ENCODE measurements at places on chromosomes 5 and 9. TPM values are rescaled to one million over a fixed set of nuclear protein-coding genes. Genes with fewer than 3 reads are reported as not detected.
A peak's percentile ranks its signal among the peaks of the same experiment; 100 is the strongest.

Gene TTC16
- 0.26 TPM for polyA plus RNA-seq

Gene LTC4S
- polyA plus RNA-seq = 6.7 TPM

Gene PDZD2
- 18.9 TPM for polyA plus RNA-seq

Gene CDC42SE2
- 44.2 TPM for polyA plus RNA-seq

Gene PCDHAC1
- 0.06 TPM for polyA plus RNA-seq

Gene PTGDS
- polyA plus RNA-seq = 87.8 TPM

DNA sequence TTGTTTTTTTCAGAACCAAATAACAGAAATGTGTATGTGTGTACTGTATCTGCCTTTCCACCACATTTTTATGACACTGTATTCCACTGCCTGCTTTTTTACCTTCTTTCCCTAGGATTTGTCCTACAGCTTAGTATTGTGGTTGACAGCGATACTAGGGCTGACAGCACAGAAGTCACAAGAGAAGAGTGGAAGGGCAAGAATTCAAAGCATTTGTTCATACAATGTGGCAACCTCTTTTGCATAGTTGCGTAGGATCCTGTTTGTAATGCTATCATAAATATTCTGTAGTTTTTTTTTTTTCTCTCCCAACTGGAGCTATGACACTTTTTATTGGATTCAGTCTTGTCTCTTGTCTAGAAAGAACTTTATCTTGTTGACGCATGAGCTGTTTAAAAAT, 5.6 kb upstream of the BNIP1 start:
- DNase-seq = no peak

DNA sequence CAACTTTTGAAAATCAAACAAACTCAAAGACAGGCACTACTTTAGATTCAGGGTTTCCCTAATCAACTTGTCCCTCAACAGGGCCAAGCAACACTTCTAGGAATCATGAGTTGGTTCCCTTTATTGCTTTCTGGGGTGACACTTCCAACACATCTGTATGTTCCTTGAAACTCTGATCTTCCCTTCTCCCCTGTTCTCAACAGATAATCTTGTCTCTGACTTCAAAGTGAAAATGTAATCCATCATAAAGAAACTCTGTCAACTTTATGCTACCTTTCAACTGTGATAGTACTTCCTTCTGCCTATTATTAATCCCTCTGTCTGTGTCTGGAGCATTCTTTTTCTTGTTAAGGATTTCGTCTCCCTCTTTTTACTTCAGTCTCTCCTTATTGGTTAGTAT, 250.1 kb upstream of the MEF2C start:
- DNase-seq = no peak

DNA sequence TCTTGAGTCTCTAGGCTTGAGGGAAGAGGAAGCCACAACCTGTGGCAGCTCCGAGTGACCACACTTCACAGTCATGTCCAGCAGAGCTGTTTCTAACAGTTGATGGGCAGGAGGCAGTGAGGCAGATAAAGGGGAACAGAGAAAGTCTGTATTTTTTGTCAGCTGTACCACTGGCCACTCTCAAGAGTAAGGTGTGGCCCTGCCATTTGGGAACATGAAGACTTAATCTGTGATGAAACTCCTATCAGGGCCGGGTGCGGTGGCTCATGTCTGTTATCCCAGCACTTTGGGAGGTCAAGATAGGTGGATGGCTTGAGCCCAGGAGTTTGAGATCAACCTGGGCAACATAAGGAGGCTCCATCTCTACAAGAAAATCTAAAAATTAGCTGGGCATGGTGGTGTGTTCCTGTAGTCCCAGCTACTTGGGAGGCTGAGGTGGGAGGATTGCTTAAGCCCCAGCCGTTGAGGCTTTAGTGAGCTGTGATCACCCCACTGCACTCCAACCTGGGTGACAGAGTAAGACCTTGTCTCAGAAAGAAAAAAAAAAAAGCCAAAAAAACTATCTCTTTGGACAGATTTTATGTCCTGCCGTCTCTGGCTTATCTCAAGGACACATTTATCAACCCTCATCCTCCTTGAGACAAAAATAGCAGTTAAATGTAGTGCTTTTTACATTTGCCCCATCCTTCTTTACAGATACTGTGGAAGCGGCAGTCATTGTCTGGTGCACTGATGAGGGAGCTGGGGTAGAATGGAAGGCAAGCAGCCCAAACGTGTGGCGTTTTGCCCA, 11.9 kb upstream of the COL15A1 start:
- no peak for DNase-seq

DNA sequence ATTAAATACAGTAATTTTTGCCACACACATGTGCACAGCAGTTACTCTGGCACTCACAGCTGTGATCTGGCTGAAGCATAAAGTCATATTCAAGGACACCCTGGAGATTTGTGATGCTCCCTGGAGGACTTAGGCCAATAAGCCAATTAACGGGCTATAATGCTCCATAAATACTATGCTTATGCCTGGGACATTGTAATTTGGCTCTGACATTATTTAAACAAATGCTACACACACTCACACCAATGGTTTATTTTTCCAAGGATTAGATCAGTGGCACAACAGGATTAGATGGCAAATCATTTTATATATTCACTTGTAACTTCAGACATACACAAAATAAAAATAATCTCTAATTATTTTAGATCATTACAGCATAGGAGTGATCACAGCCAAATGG, 111.2 kb downstream of the LMNB1 start:
- no peak for DNase-seq

DNA sequence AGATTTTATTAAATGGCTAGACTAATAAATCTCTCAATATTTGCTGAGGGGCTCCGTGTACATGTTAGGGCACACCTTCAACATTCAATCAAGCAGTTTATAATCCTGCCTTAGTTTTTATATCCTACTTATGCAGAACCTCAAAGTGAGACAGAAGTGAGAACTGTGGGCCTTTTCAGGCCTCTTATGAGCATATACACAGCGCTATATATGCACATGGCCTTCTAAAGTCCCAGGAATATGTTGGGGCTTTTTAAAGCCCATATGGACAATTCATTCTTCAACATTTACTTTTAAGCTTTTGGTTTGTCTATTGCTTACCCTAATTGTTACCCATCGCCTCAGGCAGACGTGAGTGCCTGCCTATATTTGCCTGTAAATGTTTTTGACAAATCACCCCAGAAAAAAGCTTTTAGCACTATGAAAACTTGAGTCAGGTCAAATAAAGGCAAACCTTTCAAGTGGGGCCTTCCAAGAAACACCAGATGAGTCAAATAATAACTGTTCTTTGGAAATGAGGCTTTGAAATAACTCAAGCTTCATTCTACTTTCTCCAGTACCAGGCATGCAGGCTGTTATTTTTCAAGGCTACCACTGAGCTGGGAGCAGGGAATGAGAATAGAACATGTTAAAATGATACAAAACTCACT, 58.2 kb downstream of the ESM1 start:
- no peak for DNase-seq

DNA sequence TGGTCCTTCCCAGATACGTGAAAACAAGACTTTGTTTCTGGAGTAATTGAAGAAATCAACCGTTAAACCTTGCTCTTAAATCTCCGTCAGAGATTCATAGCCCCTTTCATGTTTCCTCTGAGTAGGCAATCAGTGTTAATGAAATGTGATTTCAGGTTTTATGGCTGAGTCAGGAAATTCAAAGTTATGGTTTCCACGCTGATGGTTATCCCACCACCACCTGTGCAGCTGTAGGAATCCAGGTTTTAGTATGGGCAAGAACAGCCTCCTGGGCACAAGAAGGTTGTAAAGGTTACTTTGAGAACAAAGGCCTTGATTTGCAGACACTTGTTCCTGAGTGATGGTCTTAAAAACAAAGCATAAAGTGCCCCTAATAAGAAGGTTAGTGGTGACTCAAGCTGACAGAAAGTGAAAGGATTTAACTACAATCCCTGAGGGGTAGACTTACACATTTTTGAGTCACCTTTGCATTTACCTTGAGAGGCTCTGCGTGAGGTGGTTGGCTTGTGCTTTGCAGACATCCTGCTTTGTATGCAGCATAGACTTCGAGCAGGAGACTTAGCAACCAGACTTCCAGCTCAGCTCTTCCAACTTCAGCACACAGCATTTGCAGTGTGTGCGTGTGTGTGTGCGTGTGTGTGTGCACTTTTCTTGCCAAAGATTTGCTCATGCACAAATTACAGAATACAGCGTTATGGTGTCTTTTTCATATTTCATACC, 159.6 kb downstream of the TLE4 start:
- DNase-seq = peak; percentile 34

DNA sequence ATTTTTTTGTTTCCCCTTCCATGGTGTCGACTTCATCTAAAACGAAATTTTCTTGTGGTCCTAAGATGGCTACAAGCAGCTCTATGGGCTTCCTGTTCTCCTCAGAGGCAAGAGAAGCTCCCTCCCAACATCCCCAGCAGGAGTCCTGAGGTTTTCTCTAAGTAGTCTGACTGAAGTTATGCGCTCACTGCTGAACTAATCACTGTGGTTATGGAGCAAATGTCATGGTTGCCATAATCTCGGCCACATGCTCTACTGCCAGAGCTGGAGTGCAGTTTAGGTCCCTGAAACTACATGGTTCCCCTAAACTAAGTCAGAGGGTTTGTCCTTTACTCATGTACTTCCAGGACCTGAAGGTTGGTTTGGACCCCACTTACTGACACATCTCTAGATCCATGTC, 68.0 kb upstream of the MAMDC2 start:
- DNase-seq = no peak

DNA sequence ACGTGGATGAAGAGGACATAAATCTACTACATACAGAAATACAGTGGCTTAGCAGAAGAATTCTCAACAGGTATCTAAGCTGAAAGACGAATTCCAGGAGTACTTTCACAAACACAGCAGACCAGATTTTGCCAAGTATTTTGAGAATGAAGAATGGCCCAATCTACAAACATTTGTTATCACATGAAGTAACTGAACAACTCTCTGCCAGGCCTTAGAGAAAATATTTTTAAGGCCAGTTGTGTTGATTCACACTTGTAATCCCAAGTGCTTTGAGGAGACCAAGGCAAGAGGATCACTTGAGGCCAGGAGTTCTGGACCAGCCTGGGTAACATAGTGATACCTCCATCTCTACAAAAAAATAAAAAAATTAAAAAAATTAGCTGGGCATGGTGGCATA, 14.3 kb downstream of the AGTPBP1 start:
- DNase-seq = no peak

DNA sequence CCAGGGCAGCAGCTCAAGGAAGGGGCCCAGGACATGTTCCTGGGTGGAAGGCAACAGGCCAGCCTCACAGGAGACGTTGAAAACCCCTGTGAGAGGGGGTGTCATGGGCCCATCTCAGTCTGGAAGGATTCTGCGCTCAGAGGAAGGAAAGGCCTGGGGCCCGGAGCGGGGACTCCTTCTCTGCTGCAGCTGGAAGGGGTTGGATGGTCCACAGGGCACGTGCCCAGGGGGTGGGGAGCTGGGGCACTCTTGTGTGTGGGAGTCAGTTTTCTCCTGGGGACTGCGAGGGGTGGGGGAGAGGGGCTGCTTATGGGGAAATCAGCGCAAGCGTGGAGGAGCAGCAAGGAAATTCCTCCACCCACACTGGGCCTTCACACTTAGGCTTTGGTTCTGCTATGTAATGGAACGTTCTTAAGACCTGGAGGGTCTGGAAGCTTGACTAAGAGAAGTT, 2.9 kb upstream of the LPCAT1 start:
- no peak for DNase-seq

DNA sequence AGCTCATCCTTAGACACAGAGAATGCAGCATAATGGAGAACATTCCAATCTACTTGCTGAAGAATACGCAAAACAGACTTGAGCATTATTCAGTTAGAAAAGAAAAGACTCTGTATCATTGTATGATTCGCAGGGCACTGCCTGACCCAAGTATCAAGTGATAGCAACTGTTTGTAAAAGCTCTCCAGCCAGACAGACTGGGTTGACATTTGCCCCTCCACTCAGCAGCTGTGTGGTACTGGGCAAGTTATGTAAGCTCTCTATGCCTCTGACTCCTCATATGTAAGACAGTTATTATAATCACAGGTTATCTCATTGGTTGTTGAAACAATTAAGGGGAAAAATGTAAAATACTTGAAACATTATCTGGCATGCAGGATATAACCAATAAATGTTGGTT, 505.0 kb downstream of the ELAVL2 start:
- DNase-seq = no peak
